ENCODE measurements at places on chromosomes 11 and 22.

GRCh38 chr11:2621894-2622293 lies 77.9 kb downstream of the KCNQ1OT1 start:
- DNase-seq, result no peak

- DNase-seq, result no peak
Measured at GRCh38 chr11:43316451-43316850, 4.7 kb downstream of the API5 start.

- no peak for DNase-seq
Measured at GRCh38 chr11:71332046-71332445, 79.7 kb upstream of the SHANK2 start.

- DNase-seq, result no peak
Measured at GRCh38 chr11:13174090-13174489, 103.5 kb upstream of the BMAL1 start.

DNA sequence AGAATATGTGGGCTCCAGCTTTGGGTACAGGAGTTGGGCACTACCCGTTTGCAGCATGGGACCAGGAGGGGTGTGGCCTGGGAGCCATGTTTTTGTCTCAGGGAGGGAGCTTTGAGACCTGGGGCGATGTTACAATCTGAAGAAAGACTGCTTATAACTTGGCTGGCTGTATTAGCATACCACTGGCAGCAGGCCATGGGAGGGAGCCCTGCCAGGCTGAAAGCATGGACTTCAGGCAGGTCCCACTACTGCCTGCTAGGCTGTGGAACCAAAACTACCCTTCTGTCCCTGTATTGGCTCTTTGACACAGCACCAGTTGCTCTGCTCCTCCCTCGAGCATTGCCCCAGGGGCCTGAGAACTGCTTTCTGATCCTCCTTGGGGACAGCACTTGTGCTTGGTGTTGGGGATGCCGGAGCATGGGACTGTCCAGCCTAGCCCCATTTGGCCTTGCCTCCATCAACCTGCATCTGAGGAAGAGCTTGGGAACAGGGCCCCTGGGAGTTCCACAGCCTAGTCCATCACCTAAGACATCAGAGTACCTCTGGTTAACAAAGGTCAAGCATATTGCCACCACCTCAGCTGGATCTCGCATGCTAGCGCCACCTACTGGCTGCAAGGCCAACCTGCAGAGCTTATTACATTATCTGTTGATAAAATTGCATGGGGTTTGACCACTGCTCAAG lies 217.4 kb downstream of the SBF2 start:
- no peak for DNase-seq

- DNase-seq, result no peak
Measured at GRCh38 chr22:50317674-50318073, 9.1 kb downstream of the DENND6B start.

DNA sequence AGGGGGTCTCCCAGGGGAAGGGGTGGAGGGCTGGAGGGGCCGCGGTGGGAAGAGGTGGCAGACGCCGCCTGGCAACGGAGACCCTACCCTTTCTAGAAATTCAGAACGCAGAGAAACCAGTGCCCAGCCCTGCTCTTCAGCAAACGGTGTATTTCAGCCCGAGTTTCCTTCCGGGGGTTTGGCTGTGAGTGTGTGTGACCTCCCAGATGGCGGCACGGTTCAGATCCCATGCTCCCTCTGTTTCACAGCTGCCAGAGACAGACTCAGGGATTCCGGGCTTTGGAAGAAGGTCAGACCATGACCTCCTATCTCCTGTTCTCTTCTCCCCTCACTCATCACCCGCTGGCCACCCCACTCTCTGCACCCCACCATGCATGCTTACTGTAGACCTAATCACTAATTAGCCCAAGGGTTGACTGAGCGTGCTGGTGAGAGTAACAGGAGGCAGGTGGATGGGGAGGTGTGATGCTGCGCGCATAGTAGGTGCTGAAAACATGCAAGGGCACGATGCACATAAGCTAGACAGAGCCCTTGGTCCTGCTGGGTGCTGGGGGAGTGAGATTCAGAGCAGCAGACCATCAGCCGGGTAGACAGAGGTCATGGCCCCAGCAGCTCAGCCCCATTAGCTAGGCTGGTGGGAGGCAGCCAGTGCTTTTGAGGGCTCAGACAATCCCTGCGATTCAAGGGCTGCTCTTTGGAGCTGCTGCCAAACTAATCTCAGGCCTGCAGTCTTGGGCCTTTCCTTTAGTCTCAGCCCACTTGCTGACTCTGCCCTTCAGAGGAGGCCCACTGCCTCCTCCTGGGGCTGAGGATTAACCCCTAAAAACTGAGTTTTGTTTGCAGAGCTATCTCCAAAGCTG lies 256.5 kb upstream of the CADM1 start:
- DNase-seq, result no peak

DNA sequence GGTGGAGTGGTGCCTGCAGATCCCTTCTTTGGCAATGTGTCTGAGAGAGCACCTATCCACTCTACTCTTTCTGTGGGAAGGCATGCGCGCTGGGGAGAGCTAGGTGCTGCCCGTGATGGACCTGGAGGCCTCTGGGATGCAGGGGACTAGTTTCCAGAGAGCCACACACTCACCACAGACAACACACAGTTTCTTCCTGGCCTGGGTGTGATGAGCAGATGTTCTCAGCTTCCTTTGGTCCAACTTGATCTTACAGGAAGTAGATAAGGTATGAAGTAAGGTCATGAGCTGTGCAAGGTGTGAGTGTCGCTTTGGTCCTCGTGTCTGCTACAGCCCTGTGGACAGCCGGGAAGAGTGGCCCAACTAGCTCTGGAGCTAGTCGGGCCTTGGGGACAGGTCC lies 27.3 kb upstream of the SUSD2 start:
- no peak for DNase-seq

DNA sequence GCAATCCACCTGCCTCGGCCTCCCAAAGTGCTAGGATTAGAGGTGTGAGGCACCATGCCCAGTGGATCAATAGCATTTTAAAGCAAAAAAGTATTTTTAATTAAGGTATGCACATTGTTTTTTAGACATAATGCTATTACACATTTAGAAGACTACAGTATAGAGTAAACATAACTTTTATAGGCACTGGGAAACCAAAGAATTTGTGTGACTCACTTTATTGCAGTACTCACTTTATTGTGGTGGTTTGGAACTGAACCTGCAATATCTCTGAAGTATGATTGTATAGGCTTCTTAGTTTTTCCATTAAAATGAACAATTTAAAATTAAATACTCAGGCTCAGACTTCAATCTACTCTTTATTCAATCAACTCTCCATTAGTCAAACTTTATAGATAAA lies 17.5 kb upstream of the CD3E start:
- no peak for DNase-seq

GRCh38 chr11:122954455-122954854 lies 27.2 kb downstream of the BSX start:
- no peak for DNase-seq

DNA sequence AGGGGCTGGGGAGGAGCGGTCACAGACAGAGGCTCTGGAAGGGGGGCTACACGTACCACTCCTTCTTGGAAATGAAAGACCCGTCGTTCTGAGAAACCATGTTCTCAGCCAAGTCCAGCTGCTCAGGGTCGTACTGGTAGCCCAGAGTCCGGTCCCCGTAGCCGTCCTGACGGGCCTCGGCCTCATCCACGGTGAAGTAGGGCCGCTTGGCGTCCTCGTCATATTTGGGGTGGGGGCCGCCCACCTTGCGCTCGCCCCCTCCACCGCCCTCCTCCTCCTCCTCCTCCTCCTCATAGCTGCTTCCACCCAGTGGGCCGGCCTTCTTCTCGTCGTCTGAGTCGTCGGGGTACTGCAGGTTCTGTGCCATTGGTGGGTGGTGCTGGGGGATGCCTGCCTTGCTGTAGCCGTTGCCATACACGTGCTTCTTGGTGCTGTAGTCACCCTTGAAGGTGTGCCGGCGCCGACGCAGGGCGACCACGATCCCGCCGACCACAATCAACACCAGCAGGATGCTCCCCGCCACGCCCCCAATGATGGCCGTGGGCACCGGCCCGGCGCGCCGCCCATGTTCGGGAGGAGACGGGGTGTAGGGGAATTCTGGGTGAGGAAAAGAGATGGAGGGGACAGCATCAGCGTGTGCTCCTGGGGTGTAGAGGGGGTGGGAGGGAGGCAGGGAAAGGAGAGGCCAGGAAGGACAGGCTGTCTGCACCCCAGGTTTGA lies 64.1 kb downstream of the NECTIN1 start:
- DNase-seq, result no peak

DNA sequence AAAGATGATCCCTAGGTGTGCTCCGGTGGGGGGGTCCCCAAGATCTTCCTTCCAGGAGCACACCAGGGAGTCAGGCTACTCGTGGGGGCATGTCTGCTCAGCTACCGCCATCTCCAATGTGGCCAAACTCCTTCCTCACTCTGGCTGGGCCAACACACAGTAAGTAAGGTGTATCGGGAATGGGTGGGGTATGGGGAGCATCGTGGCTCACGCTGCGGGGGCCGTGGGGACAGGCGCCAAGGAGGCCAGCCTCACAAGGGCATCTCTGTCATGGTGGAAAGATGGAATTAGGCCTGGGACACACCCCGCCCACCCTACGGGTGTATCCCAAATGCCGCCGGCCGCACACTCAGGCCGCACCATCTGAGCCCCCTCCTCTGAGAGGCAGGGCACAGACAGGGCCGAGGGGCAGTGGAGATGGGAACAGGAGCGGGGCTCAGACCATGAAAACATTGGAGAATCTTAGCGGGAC lies 8.3 kb downstream of the IGF2 start:
- no peak for DNase-seq

GRCh38 chr11:130674686-130675308 lies 226.4 kb downstream of the ADAMTS15 start:
- no peak for DNase-seq

DNA sequence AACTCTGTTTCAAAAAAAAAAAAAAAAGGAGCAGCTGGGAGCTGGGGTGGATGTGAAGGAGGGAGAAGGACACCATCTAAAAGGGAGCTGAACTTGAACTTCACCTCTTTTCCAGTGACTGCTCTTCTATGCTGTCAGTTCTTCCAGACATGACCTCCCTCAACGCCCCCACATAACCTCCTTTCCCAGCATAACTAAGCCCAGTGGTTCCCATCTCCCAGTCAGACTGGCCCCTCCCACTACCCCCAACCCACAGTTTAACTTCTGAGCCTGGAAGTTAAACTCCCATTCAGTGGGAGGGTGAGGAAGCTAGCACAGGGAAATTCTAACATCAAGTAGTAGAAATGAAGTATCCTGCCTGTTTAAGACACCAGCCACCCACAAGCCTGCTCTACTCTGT lies 1.8 kb downstream of the ARHGAP1 start:
- no peak for DNase-seq

DNA sequence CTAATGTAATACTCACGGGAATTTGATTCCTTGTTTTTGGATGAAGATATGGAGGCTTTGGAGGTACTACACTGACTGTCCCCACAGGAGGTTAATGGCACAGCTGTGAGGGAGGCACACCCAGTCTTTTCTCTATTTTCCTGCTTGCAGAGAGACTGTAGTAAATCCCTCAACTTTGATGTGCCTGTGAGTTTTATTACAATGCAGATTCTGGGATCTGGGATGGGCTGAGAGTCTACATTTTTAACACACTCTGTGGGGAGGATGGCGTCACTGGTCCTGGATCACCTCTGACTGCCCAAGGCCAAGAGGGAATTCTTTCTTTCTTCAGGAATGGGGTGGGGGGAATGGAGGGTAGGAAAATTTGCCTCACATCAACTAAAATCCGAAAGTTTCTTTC lies 80.2 kb upstream of the NTM start:
- DNase-seq, result no peak

- DNase-seq, result no peak
Measured at GRCh38 chr11:96188243-96189006, 154.6 kb downstream of the MAML2 start.

DNA sequence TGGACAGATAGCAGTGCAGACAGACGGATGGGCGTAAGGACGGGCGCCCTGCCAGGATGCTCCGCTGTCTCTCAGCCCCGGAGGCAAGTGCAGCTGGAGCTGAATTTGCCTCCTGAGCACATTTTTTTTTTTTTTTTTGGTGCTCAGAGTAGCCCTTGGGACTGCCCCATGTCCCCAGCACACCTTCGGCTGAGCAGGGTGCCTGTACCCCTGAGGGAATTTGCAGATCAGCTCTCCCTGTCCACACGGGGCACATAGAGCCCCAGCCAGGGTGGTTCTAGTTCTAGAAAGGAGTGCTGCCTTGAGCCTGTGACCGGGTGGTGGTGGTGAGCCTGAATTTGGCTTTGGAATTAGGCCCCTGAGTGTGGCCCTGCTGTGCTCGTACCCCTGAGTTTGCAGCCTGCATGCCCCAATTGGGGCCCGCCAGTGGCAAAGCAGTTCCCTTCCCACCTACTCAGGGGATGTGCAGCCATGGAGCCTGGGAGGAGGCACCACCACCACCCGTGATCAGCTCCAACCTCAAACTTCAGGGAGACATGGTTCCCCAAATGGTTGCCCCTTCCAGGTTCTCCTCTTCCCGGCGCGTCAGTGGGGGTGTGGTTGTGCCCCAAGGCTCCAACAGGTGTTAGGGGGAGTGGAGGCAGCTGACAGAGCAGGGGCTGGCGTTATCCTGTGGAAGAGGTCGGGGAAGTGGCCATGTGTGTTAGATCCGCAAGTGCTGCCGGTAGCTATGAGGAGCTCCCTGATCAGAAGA lies 1232.7 kb downstream of the BRD1 start:
- DNase-seq, result no peak

DNA sequence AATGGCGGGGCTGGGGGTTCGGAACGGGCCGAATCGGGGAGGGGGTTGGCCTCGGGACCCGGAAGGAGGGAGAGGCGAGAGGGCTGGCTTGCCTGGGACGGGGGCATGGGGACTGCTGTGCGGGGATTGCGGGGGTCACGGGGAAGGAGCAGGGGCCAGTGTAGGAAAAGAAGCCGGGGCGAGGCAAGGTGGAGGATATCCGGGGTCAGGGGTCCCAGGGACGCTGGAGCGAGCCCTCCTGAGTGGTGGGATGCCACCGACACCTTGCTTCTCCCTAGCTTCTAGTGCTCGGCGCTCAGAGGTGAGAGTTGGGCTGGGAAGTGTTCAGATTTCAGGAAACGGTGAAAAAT lies 426 bp upstream of the GDPD5 start:
- no peak for DNase-seq

GRCh38 chr11:62669420-62670161 lies 1.9 kb upstream of the UQCC3 start:
- DNase-seq, result no peak

DNA sequence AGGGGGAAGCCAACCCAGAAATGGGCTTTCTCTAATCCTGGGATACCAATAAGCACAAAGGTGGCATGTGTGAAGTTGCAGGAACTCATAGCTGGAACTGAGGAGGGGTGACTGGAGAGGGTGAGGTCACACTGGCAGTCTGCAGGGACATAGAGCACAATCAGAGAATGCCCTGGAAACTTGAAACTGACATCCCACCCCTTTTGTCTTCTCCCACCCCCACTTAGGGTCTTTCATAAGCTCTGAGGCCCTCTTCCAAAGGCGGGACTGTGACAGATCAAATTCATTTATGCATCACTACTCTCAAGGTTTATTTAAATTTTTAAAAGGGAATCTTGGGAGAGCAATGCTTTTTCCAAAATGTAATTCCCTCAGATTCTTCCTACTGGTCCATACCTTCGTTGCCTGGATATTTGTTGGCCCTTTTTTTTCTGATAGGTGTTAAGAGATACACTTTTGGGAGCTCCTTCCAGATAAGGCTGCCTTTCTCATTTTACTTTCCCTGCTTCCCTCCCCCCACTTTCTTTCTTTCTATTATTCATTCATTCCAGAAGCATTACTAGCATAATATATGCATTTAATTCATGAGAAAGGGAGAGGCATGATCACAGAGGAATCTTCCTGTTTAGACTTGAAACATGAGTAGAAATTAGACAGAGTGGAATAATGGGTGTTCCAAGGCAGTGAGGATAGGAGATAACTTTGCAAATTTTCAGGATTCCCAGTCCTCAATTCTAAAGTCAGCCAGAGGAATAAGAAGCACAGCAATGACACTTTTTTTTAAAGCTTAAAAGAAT lies 14.8 kb downstream of the OR51E2 start:
- no peak for DNase-seq

- DNase-seq, result no peak
Measured at GRCh38 chr11:78973876-78974275, 399.2 kb upstream of the NARS2 start.
